Type B pancreatic cell (in vitro differentiated cells): ENCODE measurements at places on chromosomes 5 and 9.

DNA sequence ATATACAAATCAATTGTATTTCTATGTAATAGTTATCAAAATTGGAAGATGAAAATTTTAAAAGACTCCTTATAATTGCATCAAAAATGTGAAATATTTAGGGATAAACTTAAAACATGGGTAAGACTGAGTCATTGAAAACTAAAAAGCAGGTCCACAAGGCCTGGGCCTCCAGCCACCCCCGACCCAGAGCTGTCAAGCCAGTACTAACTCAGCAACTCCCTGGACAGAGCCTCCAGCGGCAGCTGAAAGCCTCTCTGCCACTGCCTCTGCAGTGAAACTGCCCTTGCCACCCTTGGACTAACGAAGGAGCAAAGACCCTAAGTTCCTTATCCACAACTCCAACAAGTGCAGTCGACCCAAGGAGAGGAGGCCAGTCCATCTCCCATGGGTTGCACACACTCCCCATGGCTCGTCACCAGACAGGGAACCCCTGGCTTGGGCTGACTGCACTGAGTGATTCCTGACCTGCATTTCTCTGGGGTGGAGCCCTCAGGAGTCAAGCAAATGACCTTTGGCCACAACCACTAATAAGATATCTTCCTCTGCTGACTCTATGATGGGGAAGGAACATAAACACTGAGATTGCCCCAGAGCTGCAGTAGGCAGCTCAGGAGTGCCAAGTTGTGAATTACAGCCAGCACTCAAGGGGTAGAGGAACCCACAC, 20.5 kb downstream of the PTGER4 start:
- DNase-seq = no peak

DNA sequence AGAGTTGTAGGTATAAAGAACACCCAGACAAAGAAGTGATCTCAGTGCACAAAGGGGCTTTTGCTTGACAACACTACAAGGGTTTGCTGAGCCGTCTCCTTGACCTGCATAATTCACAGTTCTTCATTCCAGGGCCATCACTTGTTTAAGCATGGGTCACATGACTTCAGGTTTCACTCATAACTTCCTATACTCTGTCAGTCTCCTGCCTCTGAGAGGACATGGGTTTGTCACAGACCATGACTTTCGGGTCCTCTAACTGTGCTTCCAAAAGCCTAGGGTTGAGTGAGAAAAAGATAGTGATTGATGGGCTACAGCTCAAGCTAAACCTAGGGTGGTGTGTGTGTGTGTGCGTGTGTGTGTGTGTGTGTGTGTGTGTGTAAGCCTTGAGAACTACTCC, 166.4 kb downstream of the CDH6 start:
- DNase-seq = no peak

- DNase-seq = no peak
Measured at GRCh38 chr5:160293901-160294561, 18.3 kb downstream of the CCNJL start.

GRCh38 chr9:15104826-15105420, 194.7 kb upstream of the FREM1 start:
- no peak for DNase-seq

DNA sequence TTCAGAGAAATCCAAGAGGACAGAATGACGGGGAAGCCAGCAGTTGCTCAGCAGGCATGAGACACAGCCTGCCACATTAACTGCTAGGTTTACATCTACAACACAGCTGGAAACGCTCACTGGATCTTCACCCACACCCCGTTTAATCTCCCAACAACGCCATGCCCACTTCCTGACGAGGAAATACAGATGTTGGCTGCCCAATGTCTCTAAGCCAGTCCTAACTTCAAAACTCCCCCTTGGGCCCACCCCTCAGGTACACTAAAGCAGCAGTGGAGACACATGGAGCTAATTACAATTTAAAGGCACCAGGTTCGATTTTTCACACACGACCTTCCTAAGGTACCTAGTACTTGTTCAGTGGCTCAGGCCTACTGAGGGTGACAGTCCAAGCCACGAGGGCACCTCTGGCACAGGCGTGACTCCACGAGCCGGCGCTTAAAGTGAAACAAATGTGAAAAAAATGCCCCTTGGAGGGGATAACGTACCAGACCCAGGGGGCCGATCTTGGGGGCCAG, 904 bp downstream of the RPL12 start:
- DNase-seq = no peak

DNA sequence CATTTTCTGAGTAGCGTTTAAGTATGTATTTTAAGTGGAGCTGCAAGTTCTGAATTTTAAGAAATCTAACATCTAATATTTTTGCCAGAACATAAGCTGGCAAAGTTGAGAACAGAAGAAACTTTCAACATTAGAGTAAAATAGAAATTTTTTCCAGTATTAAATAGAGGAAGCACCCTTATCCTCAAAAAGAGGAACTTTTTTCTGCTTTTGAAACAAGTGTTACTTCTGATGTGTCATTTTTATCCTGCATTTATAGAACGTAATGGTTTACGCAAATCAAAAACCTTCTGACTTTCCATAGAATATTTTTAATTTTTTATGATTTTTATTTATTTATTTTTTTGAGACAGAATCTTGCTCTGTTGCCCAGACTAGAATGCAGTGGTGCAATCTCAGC, 21.8 kb downstream of the ZBED3 start:
- DNase-seq = no peak

GRCh38 chr5:124436294-124436693, 310.1 kb downstream of the ZNF608 start:
- DNase-seq = no peak

- no peak for DNase-seq
Measured at GRCh38 chr9:84756171-84756570, 86.6 kb downstream of the NTRK2 start.

DNA sequence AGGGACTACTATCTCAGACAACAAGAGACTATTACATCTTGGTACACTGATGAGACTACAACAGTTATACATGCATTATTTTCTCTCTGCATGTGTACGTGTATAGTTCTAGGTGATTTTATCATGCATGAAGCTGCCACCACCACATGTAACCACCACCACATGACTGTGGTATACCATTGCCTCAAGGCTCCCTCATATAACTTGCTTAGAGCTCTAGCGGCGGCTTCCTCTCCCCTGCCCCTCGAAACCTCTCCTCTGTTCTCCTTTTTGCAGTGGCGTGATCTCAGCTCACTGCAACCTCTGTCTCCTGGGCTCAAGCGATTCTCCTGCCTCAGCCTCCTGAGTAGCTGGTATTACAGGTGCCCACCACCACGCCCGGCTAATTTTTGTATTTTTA, 162.3 kb downstream of the AOPEP start:
- no peak for DNase-seq

DNA sequence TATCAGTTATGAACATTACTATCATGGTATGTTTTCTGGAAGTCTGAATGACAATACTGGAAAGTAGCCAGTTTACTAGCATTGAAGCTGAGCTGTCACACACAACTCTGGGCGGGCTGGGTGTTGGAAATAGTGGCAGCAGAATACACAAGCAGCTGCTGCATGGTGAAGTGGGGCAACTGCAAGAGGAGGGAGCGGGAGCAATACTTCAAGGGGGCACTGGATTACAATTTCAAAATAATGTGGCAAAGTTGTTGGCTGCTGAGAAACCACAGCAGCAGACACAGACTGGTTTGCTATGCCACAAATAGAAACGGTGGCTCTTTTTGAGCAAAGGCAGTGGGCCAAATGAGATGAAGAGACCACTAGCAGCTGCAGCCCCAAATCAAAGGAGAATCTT, 350.2 kb downstream of the KIAA0825 start:
- DNase-seq = no peak

DNA sequence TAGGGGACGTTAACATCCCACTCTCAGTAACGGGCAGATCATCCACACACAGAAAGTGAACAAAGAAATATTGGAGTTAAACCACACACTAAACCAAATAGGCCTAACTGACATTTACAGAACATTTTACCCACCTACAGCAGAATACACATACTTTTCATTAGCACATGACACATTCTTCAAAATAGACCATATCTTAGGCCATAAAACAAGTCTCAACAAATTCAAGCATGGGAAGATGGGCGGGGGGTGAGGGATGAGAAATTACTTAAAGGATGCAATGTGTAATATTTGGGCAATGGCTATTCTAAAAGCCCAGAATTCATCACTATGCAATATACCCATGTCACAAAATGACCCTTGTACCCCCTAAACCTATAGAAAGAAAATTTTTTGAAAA, 226.2 kb downstream of the ATPSCKMT start:
- no peak for DNase-seq

DNA sequence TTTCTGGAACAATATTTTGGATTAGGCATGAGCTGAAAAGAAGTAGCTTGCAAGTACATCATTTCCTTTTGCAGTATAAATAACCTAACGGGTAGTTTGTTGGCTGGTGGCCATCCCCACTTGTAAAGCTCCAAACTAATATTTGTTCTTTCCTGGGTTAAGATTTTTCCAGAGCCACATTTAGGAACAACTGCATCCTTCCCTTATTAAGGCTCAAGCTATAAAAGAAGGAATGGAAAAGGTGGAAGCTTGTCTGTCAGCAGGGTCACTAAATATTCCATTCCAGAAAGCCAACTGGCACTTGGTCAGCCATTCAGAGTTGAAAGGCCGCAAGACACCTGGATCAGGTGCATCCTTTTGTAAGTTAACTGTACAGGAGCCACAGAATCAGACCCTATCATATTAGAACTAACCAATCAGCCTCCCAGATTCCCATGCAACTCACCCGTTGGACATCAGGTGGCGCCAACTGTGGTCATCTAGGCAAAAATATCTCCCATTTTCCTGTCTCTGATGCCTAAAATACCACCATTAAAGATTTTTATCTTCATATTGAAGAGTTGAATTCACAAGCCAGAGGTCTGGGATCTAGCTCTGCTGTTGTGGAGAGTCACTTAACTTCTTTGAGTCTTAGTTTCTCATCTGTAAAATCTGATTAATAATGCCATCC, 82.9 kb downstream of the PTCD2 start:
- DNase-seq = no peak

- DNase-seq = no peak
Measured at GRCh38 chr9:121192959-121193640, 8.6 kb downstream of the RAB14 start.

DNA sequence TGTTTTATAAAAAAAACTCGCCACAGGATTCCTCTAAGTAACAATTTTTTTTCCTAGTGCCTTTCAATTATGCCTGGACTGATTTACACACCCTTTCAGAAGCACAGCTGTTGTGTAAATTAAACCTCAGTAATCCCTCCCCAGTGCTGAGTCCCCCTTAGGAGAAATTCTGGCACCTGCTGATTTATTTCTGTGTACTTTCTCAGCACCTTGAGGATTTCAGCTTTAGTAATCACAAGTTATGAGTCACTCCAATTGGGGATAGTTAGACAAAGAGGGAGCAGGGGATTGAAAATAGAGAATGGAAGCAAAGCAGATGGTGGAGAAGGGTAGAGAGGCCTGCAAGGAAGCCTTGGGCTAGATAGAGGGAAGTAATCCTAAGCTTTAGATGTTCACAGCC, 171.7 kb downstream of the TTLL11 start:
- DNase-seq = no peak

- no peak for DNase-seq
Measured at GRCh38 chr5:25694801-25695200, 1050.0 kb upstream of the CDH10 start.

- DNase-seq = no peak
Measured at GRCh38 chr9:97459326-97459725, 42.1 kb upstream of the TMOD1 start.

DNA sequence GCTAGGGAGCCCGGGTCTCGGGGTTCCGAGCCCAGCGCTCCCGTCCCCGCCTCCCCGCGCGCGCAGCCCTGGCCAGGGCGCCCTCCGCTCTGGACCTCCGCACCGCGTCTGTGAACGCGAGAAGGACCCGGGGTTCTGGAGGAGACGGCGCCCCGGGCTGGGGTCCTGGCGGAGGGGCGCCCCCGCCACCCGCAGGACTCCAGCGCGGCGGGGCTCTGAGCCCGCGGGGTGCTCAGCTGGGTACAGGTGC, 431 bp downstream of the TMOD1 start:
- no peak for DNase-seq

GRCh38 chr9:14391620-14392019, 77.7 kb upstream of the NFIB start:
- no peak for DNase-seq

GRCh38 chr5:44714871-44715561, 93.7 kb upstream of the MRPS30 start:
- no peak for DNase-seq

DNA sequence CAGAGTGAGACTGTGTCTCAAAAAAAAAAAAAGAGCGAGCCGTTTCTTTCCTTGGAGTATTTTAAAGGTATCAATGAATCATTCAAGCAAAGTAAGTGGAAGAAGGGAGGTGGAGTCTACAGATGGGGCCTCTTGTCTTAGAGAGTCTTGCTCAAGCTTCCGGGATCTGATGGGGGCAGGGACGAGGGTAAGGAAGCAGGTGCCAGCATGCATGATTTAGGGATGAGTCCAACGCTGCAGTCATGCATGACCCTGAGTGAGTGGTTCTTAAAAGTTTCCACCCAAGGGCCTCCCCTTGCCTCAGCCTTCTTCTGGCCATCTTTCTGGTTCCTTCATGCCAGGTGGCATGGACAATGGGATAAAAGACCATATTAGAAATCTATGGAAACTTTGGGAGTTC, 79.6 kb downstream of the MYO10 start:
- DNase-seq = no peak

DNA sequence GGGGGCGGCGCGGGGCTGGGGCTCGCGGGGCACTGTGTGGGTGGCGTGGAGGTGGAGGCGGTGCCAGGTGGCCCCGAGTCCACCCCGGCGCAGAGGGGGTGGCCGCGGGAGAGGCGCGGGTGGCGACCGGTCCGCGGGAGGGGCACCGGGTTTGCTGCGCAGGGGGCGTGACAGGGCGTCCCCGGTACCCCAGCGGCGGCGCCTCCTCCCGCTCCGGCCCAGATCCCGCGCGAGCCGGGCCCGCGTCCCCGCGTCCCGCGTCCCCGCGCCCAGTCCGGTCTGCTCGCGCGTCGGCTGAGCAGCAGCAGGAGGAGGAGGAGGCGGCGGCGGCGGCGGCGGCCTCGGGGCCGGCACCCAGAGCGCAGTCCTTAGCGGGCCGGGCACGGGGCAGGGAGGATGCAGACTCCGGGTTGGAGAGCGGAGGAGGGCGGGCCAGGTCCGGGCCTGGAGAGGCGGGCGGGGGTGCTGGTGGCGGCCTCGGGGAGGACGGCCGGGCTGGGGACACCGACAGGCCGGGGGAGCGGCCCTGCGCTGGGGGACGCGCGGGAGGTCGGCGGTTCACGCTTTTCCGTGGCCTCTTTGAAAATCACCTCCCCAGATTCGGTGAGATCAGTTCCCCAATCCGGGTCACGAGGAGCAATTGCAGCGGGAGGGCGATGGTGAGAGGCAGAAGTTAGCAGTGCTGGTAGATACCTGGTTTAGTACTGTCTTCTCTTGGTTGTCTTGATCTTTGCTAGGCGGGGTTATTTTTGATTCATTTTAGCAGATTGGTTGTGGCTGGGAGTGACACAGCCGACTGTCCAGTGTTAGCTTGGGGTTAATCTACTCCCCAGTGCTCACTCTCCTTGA, 1.7 kb downstream of the TRIO start:
- peak; percentile 79 for DNase-seq
